NCI-H1105 treated with DMSO at 0.1 percent for 48 hours (cell line): ENCODE measurements at places on chromosomes 5 and 9.

DNA sequence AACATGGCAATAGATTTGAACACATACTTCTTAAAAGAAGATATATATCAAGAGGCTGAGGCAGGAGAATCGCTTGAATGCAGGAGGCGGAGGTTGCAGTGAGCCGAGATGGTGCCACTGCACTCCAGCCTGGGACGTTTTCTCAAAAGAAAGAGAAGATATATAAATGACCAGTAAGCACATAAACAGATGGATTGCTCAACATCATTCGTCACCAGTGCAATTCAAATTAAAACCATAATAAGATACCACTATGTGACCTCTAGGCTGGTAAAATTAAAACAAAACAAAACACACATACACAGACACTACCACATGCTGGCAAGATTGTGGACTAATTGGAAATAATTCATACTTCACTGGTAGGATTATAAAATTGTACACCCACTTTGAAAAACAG lies 5.3 kb upstream of the TXN start:
- no peak for DNase-seq

DNA sequence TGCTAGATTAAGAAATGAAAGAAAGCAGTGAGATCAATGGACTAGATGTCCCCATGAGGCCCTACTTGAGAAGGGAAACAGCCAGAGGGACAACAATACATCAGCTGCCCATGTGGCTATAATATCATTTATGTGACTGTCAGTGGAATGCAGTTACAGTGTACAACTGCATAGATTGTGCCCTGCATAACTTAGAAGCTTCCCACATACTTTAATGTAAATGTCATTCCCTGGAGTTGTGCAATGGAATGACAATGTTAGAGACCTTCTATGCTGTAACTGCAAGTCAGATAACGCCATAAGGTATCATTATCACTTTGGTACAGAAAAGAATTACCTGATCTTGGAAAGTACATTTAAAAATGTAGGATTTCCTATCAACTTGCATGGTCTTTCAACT lies 67.4 kb downstream of the FBN2 start:
- DNase-seq = no peak

- DNase-seq = no peak
Measured at GRCh38 chr9:130444565-130445221, at the start of gene ASS1. Gene ASS1 (plus strand): TSS chr9:130444961. CDS start chr9:130452229, 7,268 bp downstream.

DNA sequence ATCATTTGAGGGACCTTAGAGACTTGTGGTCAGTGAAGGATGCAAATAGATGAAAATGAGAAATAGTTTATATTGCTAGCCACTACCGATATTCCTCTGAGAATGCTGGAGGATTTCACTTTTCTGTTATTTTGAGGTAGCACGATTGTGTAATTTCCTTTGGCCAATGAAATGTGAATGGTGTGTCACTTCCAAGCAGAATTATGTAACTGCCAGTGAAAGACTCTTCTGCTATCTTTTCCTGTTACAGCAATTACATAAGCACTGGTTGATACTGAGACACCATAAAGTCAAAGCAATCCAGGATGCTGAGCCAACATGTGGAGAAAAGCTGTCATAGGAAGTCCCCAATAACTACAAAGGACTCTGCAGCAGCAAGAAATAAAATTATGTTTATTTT lies 3.6 kb upstream of the PCDHA2 start:
- no peak for DNase-seq

DNA sequence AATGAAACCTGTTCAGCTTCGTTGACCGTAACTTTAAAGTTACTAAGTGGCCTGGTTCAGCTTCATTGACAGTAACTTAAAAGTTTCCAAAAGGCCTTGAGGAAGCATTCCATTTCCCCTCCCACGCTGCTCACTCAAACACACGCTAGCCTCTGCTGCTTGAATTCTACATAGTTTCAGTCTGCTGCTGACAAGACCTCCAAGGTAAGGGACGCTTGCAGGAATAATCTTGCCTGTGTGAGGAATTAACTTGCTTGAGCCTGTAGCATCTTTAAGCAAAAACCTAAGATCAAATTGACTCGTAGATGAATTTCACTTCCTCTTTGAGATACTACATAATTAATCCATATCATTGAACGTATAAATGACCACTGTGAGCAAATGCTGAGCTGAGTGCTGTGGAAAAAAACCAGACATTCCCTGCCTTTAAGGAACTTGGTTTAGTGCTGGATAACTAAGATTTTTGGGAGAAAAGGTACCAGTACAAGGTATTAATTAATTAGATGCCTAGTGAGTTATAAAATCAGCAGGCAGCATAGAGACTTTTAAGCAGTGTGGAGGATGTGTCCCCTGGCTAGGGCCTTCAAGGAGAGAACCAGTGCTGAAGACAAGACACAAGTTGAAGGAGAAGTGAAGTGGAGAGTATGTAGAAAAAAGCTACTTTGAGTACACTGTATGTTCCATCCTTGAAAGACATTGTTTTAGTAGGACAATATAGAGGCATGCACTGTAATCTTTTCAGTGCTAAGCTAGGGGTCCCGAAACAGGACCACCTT lies 39.2 kb downstream of the GRAMD2B start:
- no peak for DNase-seq
